ENCODE measurements at places on chromosomes 13 and 19.

- DNase-seq: no peak
Observed at GRCh38 chr19:7456964-7457541, 31.8 kb downstream of the PEX11G start.

GRCh38 chr13:80109303-80109702 lies 231.6 kb downstream of the SPRY2 start:
- DNase-seq: no peak

- no peak for DNase-seq
Observed at GRCh38 chr13:31919971-31920726, 111.4 kb upstream of the FRY start.

DNA sequence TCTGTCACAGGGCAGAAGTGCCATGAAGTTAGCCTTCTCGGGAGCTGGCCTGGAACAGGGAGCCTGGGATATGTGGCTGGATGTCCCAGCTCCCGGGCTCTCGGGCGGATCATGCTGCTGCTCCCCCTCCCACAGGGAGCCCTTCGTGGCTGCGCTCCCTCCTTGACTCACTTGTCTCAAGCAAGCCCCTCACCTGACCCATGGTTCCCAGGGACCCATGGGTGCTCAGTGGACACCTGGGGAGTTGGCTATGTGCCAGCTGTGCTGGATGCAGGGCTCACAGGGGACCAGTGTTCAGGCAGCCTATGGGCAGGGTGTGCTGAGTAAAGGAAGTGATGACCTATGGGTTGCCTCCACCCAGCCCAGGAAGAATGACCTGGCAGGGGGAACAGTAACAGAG lies 213.1 kb upstream of the SGCG start:
- no peak for DNase-seq

- no peak for DNase-seq
Observed at GRCh38 chr19:45507872-45508416, 665 bp downstream of the VASP start.
